ENCODE measurements at places on chromosomes 11 and 22. TPM values are rescaled to one million over a fixed set of nuclear protein-coding genes. Genes with fewer than 3 reads are reported as not detected.

The PGAP2 gene
- polyA plus RNA-seq, result 34.9 TPM

The OR5D14 gene
- polyA plus RNA-seq, result not detected

DNA sequence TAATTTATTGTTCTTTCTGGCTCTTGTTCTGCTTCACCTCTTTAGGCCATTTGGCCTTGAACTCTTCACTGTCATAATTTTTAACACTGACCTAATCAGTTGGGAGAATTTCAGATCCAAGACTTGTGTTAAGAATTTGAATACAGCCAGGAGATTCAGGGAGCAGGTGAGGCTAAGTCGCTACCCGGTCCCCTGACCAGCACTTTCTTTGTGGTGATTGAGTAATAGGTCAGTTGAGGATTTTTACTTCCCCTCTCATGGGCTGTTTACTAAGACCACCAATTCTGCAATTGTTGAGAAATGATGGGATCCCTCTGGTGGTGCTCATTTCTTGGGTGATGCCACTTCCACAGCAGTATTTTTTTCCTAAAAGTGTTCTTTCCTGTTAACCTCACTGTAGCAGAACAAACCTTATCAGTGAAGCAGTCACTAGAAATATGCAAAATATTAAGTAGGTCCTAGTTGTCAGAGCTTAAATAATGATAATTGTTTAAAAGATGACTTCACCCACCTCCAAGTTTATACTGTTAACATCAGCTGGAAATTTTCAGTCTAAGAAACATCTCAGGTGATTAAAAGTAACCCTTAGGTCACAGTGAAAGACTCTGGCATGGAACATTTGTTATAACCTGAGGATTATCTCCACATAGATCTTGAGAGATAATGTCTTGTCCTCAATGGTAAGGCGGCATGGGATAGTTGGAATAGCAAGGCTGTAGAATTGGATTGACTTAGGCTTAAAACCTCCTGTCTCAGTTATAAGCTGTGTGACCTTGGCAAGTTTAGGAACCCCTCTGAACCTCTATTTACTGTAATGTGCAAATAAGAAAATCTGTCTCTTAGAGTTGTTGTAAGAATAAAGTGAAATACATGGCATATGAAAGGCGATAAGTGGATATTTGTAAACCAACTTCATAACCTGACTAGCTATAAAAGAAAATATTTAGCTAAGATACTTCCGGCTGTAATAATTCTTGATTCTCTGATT lies 41.3 kb downstream of the POLD3 start:
- no peak for DNase-seq

DNA sequence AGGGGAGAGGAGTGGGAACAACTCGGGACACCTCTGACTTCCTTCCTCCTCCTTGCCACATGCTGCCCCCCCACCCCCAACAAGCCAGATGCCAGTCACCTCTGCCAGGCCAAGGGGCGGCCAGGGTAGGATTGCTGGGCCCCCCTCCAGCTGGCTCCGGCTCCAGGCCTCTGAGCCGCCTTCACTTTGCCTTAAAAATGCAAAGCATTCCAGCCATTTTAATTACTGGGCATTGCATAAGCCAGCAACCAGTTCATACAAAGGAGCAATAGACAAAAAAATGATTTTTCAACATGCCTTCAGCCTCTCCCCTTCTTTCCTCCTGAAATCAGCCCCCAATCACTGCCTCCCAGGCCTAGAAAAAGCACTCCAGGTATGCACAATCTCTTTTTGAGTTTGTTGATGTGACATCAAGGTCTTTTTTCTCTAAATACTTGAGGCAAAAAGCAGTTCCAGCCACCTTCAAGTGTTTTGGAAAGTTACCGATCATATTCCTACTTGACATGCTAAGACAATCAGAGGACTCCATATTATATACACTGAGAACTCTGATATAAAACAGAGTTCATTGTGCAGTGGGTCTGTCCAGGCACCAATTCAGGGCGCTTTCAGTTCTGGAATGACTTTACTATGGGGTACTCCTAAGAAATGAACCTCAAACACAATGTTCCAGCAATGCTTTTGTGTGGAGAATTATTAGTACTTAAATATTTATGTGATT lies 12.4 kb upstream of the TIMP3 start:
- no peak for DNase-seq

- DNase-seq, result no peak
Observed at GRCh38 chr11:123235117-123235655, 40.1 kb upstream of the CLMP start.

GRCh38 chr22:30733181-30733631 lies 38.5 kb downstream of the OSBP2 start:
- DNase-seq, result no peak

GRCh38 chr11:15937601-15938120 lies 418.7 kb downstream of the SOX6 start:
- DNase-seq, result no peak

DNA sequence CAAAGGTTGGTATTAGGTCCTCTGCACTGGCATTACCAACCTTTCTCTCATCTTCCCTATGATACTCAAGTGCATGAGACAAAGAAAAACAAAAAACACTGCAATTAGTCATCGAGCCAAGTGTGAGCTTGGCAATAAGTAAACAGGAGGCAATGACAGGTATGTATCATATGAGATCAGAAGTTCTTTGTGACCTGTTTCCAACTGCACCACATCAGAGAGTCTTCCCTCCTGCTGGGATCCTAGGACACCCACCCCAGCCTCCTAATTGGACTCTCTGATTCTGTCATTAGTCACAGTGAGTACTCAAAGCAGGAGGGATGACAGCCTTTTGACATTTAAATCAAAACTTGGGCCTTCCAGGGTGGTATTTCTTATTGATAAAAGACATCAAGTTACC lies 7.8 kb upstream of the JAML start:
- DNase-seq, result no peak

GRCh38 chr11:112780351-112781087 lies 180.7 kb upstream of the NCAM1 start:
- DNase-seq, result no peak

The CD248 gene
- polyA plus RNA-seq, result 83.0 TPM
